Endothelial cell (in vitro differentiated cells): ENCODE measurements at places on chromosomes 3 and 15. TPM values are rescaled to one million over a fixed set of nuclear protein-coding genes. Genes with fewer than 3 reads are reported as not detected.

NIT2 gene
- total RNA-seq: 22.3 TPM

TMEM39A gene
- 30.5 TPM for total RNA-seq

DNA sequence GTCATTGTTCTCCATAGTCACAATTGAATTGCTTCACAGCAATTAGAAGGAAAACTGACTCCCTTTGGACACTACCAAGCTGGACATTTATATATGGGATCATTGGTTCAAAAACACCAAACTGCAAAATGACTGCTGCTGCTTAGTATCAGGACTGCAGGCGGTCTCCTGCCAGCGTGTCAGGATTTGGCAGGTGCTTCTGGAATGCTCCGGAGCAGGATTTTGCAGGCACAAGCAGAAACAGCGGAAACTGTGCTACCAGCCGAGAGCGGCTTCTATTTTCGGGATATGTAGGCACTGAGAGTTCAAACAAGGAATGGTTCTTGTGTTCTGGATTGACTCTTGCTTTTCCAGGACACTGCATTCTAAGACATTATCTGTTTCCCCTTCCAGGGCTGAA, 95.5 kb downstream of the SSR3 start:
- no peak for DNase-seq

DNA sequence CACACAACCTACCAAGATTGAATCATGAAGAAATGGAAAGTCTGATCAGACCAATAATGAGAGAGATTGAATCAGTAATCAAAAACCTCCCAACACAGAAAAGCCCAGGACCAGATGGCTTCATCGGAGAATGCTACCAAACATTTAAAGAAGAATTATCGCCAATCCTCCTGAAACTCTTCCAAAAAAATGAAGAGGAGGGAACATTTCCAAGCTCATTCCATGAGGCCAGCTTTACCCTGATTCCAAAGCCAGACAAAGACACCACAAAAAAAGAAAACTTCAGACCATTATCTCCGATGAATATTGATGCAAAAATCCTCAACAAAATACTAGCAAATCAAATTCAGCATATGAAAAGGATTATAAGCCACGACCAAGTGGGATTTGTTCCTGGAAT, 94.1 kb downstream of the SENP2 start:
- DNase-seq: no peak

DNA sequence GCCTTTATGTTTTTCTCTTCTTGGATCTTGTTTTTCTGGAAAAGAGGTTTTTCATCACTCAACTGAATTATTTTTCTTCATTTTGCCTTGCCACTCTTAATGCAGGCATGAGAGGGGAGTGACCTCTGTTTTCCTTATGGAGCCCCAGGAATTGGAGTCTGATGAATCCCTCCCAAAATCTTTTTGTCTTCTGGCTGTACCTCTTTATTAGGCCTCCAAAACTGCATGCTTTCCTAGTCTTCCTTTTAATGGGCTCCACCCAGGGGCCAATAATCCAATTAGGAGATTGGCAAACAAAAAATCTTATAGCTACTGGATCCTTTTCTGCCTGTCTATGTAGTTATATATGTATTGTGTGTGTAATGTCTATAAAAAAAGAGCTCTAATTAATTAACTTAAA, 192.4 kb upstream of the PEX5L start:
- DNase-seq: no peak
